Stimulated activated CD8-positive, alpha-beta memory T cell treated with anti-CD3 and anti-CD28 coated beads, Interleukin-2, amount 100 ng/mL, for 48 hours (primary cell): ENCODE measurements at places on chromosomes 4 and X.

DNA sequence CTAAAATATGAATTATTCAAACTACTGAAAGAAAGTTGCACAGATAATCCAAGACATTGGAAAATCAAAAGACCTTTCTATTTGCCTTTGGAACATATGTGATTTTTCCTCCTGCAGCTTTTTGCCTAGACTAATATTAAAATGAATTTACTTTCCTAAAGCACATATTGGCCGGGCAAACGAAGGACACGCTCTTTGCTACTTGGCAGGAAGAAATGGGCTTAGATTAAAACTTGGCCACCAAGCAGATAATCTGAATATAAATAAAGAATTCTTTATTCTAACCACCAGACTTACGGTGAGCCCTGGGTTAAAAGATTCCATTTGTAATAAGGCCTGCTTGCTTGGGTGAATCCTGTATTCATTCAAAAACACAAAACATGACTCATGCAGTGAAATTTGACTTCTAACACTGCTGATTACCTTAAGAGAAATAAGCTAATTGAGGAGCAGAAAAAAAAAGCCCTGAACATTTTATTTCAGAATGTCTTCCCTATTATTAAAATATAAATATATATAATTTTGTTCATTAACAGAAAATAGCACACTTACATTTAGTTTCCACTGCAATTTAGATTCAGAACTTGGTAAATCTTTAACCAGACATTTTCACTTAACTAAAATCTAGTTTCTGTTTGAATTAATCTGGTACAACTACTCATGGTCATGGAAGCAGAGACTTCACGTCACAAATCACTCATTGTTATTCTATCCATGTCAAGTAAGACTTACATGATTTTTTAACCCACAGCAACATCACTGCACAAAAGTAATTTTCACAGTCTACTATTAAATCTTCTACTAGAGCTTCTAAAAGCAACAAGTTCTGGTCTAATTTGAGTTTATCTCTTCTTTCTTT, 116.1 kb upstream of the PLAC1 start:
- DNase-seq = no peak

- DNase-seq = peak; percentile 19
Measured at GRCh38 chrX:10110984-10111363, 45.8 kb upstream of the CLCN4 start.

- no peak for DNase-seq
Measured at GRCh38 chrX:115173181-115173580, 16.0 kb upstream of the RBMXL3 start.

DNA sequence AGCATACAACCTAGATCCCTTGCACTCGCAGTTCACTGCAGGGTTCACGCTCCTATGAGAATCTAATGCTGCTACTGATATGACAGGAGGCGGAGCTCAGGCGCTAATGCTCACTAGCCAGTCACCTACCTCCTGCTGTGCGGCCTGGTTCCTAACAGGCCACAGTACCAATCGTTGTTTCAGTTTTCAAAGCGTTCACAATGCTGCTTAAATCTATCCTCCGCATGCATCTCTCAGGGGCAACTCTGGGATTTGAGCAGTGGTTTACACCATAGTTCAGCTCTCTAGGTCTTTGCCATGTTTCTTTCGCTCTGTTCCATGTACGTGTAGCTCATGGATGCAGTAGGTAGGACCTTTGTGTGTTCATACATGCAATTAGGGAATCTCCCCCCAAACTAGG, 47.2 kb downstream of the CLOCK start:
- no peak for DNase-seq

DNA sequence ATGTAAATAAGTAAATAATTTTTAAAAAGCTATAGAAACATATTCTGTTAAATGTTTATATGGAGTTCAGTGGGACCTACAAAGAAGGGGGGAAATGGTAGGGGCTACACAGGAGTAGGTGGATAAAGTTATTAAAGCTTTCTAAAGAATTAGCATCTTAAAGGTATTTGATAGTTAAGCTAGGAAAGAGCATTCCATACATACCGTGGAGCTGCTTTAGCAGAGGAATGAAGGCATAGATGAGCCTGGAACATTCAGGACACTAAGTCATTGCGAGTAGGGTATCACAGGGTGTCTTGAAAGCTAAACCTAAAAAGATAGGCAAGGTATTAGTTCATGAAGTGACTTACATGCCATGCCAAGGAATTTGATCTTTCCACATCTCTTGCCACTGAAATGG, 60.4 kb downstream of the SLC10A6 start:
- DNase-seq = no peak

GRCh38 chrX:28586286-28586685, 960 bp upstream of the IL1RAPL1 start:
- DNase-seq = no peak

GRCh38 chr4:124529131-124529530, 183.4 kb downstream of the ANKRD50 start:
- no peak for DNase-seq

DNA sequence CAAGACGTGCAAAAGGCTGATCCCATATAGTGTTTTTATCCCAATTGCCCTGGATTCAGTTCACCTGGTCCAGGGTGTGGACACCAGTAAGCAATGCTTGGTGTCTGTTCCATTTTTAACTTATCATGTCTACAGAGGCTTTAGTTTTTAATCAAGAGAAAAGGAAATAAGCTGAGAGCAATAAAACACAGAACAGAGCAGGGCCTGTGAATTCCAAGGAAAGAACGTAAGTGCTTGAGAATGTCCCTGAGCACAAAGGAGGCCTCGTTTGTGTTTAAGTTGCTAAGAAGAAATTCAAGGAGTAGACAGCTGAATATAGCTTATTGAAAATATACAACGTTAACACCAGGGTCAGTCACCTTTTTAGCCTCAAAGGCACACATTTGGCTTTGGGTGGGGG, 191.3 kb downstream of the GPC3 start:
- DNase-seq = no peak

DNA sequence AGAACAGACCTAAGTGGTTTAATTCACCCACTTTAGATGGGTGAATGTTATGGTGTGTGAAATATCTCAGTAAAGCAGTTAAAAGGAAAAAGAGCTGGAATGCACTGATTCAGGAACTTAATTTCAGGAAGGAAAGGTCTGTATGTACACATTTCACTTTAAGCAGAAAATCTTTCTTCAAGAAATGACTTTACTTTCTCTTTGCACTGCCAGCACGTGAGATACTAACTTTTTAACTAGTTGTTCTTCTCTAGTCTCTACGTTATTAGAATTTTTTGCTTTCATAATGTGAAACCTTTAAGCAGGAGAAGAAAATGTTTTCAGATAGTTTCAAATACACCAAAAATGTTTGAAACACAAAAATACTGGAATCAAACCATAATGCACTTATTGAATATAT, 18.8 kb downstream of the C4orf46 start:
- no peak for DNase-seq

DNA sequence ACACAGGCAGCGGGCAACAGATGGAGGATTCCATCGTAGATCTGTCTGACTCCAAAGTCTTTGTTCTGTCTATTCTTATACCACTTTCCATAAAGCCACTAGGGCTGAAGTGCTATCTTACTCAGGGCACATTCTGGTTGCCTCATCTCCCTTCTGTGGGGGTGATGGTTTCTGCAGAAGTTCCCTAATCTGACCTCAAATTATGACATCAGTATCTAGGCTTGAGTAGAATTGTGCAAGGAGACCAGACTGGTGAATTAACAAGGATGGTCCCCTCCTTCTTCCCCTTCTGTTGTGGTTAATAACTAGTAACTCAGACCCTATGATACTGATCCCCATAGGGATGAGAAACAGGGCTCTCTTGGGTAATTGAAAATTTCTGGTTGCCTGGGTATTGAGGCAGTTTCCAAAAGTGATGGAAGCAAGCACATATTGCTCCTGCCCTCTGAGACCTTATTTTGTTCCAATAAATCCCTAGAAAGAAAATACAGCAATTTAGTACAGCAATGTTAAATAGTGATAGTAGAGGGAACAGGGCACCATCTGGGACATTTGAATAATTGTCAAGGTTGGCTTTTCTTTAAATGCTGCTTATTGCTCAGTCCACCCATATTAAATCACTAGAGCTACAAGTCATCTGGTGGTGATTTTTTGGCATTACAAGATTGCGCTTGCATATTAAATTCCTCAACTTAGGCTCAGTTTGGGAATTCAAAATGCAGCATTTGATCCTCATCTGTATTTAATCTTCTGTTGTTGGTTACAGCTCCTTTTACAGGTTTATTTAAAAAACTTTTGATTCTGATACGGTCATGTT, 57.3 kb upstream of the AP1S2 start:
- no peak for DNase-seq

- no peak for DNase-seq
Measured at GRCh38 chr4:151659601-151660364, 101.0 kb downstream of the GATB start.

DNA sequence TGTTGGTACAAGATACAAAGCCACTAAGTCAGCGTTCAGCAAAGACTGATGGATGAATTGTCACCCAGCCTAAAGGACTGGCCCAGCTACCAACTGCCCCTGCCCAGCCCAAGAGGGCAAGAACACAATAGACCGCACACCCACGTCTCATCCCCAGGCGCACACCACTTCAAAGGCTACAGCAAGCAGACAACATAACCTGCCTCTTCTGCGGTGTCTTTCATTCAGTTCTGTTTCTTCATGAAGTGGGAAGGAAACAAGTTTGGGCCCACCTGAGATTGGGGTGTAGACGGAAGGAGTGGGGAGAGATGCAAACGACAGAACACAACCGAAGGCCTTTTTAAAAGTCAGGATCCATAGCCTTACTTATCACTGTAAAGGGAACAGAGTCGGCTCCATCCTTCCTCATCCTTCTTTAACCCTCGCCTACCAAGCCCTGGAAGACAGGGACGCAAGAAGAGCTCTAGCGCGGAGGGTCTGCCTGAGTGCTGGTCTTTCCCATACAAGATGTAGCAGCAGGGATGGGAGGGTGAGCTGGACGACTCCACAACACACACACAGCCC, 691 bp downstream of the SCARB2 start:
- no peak for DNase-seq

DNA sequence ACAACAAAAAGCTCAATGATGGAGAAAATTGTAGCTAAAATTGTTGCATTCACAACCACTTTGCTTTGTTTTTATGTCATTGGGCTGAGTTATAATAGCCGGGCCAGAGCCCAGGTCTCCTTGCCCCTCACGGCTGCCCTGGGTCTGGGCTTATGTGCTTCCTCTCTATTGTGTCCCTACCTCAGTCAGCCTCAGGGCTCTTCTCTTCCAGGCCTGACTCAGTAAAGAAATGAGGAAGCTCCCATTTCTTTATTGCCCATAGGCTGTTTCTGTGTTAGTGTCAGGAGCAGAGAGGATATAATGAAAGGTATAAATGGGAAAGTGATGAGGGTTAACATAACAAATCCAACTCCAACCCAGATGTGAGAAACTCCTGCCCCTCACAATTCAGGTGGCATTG, 18.0 kb downstream of the BST1 start:
- no peak for DNase-seq

- no peak for DNase-seq
Measured at GRCh38 chrX:140701480-140701879, 8.1 kb upstream of the LINC00632 start.

DNA sequence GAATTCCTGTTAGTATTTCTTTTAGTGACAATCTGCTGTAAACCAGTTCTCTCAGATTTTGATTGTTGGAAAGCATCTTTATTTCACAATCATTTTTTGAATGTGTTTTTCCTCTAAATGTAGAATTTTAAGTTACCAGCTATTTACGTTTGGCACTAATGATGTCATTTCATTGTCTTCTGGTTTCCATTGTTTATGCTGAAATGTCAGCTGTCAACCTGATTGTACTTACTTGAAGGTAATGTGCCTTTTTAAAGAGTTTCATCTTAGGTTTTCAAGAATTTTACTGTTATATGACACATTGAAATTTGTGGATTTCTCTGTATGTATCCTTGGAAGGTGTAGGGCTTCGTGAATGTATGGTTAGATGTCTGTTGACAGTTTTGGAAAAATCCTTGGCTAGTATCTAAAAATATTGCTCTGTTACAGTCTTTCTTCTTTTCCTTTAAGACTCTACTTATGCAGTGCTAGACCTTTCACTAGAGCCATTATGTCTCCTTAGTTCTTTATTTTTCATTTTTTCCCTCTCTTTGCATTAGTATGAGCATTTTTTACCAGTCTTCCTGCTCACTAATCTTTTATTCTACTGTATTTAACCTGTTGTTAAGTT, 30.4 kb downstream of the SMAD1 start:
- no peak for DNase-seq

DNA sequence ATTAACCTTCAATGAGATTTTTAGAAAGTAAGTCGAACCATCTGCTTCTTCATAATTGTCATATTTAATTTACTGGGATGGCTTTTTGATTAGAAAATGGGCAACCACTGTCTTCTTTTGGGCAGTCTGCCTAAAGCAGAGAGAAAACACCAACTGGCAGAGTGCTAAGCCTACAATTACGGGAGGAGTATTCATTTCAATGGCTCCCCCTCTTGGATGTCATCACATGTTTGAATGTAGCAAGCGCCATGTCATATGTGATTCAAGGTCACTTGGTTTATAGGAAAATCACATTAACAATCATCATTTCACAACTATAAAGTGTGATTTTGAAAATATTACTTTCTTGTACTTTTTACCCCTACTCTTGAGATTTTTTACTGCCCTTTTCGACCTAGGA, 261.9 kb downstream of the FRMPD4 start:
- no peak for DNase-seq

DNA sequence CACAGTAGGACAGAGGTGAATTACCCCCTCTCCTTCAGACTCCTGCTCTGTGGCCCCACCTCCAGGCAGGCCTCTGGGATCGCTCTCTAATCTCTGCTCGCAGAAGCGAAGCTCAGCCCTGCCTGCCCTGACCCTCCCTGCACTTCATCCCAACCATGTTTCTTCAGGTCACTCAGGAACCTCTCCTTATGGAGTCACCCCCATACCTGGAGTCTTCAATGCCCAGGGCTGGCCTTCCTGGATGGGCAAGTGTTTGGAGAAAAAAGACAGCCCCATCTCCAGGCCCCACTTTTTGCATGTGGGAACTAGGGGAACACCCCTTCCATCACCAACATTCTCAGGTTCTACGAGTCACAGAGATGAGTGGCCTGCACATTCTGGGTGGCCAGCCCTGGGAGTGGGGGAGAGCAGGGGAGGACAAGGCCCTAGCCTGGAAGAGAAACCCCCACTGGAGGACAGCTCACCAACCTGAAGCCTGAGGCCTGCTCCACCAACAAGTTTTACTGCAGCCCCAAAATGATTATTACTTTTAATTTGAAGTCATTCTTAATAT, 90.8 kb downstream of the PPP2R2C start:
- no peak for DNase-seq

- DNase-seq = no peak
Measured at GRCh38 chrX:15882704-15883539, 28.3 kb upstream of the AP1S2 start.

- DNase-seq = no peak
Measured at GRCh38 chrX:153407736-153408135, 3.5 kb upstream of the ZFP92 start.
